ENCODE measurements at places on chromosomes 16 and 17.

DNA sequence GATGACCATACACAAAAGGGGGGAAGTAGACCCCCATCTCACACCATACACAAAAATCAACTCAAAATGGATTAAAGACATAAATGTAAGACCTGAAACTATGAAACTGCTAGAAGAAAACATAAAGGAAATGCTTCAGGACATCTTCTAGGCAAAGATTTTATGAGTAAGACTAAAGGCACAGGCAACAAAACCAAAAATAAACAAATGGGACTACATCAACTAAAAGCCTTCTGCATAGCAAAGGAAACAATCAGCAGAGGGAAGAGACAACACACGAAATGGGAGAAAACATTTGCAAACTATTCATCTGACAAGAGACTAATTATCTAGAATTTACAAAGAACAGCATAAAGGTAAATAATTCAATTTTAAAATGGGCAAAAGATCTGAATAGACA is 152.1 kb downstream of the AXIN2 start:
- no peak for DNase-seq

GRCh38 chr17:43998552-43998951 is 5.9 kb upstream of the NAGS start:
- no peak for DNase-seq

GRCh38 chr17:49015179-49015923 is 18.2 kb downstream of the IGF2BP1 start:
- no peak for DNase-seq

DNA sequence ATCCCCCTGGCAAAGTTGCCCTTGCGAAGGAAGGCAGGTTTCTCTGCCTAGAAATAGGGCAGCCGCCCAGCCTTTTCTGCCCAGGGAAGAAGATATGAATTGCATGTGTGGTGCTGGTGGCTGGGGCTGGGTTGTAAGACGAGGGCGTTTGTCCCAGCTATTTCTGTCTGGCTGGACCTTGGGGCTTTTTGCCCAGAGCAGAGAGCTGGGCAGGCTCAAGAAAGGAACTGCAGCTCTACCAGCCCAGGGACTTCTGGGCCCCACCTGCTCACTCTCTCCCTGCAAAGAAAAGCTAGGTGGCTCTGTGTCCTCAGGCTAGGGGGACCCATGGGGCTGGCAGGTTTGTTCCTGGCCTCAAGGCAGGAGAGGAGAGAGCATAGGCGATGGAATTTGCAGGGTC is 586 bp downstream of the CACNG1 start:
- no peak for DNase-seq

GRCh38 chr17:6455321-6455705 is 11.1 kb downstream of the PIMREG start:
- DNase-seq, result no peak

DNA sequence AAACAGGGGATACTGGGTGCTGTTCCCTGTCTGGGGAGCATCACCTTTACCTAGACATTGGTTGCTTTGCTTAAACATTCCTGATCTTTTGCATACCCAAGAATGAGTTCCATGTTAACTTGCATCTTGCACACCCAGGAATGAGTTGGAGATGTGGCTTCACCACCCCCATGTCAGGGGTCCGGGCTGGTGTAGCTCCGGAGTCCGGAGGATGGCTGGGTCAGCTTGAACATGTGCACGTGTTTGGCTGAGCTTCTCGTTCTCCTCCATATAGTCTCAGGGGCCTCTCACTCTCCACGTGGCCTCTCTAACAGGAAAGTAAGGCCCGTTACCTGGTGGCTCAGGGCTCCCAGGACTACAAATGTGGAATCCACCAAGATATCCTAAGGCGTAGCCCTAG is 18.2 kb upstream of the AMZ2 start:
- DNase-seq, result no peak

GRCh38 chr17:45990886-45991285 is 8.2 kb upstream of the STH start:
- no peak for DNase-seq

DNA sequence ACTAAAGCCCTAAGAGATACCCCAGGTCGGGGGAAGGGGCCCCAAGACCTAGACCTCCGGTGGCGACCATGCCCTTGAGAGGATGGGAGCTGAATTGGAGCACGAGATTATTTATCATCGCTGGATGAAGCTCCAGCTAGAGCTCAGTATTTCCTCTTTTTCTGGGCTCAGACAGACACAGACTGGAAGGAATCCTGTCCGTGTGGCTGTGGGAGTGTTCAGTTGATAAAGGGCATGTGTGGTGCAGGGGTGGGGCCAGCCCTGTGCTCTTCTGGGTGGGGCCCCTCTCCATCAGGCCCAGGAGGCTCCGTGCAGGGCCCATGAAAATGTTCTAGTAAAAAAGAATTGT is 6.3 kb upstream of the CBX4 start:
- peak; percentile 50 for DNase-seq

Measured in HepG2 (cell line).